ENCODE measurements at places on chromosomes 11 and 22. TPM values are rescaled to one million over a fixed set of nuclear protein-coding genes. Genes with fewer than 3 reads are reported as not detected.

DNA sequence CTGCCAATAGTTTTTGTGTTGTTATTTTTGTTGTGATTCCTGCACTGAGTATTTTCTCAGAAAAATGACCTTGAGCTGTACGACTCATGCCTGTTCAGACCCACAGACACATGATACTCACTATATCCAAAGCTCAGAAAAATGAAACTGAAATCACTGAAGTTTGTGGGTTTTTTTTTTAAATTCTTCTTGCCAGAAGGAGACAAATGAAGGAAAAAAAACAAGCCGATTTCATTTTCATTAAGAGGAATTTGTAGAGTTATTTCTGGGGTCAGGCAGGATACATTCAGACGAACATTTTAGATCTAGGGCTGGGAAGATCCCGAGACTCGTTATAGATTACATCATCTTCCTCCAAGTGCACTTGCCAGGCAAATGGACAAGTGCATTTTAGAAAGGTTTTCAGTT, 60.4 kb downstream of the BMAL1 start:
- DNase-seq = no peak

DNA sequence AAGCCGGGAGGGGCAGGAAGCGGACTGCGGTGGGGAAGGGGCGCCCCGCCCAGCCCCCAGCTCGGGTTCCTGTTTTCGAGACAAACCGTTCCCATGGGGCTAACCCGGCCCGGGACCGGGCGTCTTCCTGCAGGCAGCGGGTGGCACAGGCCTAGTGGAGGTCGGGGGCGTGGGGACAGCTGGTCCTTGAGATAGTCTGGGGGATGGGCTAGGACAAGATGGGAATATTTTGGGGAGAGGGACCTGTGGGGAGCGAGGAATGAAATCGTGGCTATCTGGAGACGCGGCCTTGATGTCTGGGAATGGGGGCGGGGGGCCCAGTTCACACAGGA, 1.2 kb upstream of the RASGRP2 start:
- peak; percentile 84 for DNase-seq

GRCh38 chr11:109762546-109762945, 330.6 kb upstream of the ZC3H12C start:
- no peak for DNase-seq

DNA sequence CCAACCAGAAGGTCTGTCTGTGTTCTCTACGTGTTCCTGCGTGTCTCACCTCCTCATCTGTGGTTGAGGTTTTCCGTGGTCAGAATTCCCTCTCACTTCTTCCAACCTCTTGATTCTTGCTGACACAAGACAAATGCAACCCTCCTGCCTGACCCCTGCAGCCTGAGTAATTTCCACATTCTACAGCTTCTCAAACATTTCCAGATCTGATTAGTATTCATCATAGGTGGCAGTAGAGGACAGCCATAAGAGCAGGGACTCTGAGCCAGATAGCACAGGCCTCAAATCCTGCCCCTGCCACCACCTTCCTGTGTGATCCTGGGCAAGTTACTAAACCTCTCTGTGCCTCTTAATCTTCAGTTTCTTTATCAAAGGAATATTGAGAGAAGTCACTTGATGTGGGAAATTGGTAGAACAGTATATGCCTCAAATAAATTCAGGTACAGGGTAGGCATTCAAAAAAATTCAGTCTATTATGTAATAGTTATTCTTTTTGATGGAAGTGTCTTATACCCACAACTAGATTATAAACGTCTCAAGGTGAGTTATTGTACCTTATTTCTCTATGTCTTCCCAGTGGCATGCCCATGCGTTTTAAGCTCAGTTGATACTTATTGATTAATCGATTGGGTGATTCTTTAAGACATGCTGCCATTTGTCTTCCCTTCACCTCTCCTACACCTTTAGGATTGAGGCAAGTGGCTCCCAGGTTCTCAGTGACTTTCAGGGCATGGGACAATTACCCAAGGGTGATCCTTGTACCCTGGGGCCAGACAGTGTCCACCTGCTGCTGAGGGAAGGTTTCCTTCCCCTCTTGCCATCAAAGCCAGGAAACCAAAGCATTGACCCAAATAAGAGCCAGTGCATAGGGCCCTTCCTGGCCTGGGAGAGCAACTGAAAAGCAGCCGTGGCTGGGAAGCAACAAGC, 19.6 kb downstream of the POU2AF1 start:
- no peak for DNase-seq

DNA sequence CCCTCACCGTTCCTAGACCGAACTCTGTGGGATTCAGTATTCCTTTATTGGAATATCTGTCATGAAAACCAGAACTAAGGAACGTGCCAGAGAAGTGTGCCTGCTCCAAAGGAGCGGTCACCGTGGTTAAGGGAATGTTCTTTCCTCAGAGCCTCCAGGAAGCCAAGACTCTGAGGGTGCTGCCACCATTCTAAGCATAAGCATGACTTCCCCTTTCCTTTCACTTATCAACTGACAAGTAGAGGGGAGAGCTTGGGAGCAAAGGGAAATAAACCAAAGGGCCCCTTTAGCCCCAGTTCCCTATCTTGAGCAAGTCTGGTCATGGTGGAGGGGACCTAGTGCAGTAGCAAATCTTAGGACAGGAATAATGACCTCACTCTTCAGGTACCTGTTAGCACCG, 26.8 kb downstream of the CTR9 start:
- no peak for DNase-seq

GRCh38 chr11:20159466-20160381, 551 bp downstream of the DBX1 start:
- DNase-seq = no peak

GRCh38 chr11:111792955-111793500, 26.8 kb upstream of the PPP2R1B start:
- no peak for DNase-seq

Gene KRTAP5-9
- total RNA-seq = not detected

Gene P2RX6
- total RNA-seq = 2.2 TPM

DNA sequence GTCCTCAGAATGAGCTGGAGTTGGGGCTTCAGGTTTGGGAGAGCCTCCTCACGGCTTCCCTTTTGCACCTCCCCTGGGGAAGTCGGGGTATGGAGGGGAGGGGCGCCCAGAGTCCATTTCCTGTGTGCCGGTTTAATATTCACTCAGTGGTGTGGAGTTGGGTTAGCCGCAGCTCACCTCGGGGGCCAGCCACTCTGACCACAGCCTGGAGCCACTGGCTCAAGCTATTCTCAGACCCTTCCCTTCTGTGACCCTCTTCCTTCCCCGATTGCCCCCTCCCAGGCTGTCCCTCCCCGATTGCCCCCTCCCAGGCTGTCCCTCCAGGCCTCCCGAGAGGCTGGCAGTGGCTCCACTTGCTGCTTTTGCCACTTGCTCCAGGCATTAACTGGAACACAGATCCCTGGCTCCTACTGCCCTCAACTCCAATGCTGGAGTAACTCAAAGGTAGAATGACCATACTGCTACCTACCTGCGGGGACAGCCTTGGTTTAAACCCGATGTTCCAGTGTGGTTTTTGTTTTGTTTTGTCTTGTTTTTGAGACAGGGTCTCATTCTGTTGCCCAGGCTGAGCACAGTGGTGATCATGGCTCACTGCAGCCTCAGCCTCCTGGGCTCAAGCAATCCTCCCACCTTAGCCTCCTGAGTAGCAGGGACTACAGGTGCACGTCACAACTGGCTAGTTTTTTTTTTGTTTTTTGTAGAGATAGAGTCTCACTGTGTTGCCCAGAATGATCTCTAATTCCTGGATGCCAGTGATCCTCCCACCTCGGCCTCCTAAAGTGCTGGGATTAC, 29.3 kb downstream of the RPUSD4 start:
- DNase-seq = no peak

GRCh38 chr11:75152090-75152489, 1.2 kb downstream of the SLCO2B1 start:
- no peak for DNase-seq

Gene TRMT112
- total RNA-seq = 101 TPM

Gene LDHAL6A
- total RNA-seq = not detected

Gene CKAP5
- 56.3 TPM for total RNA-seq

GRCh38 chr11:35313066-35313759, 106.1 kb downstream of the SLC1A2 start:
- DNase-seq = no peak

DNA sequence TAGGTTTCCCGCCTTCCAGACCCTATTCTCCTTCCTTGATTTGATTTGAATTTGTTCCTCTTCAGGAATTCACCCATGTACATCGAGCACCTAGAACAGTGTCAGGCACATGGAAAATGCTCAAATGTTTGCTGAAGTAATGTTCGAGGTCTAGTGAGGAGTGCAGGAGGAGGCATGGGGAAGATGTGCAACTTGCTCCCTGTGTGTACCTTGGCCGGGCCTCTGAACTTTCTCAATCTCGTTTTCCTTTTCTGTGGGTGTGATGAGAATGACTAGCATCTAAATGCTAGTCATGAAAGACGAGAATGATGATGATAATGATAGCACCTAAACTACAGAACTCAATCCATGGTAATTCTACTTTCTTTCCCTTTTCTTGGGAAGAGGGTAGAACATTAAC, 279.1 kb upstream of the PLET1 start:
- no peak for DNase-seq

DNA sequence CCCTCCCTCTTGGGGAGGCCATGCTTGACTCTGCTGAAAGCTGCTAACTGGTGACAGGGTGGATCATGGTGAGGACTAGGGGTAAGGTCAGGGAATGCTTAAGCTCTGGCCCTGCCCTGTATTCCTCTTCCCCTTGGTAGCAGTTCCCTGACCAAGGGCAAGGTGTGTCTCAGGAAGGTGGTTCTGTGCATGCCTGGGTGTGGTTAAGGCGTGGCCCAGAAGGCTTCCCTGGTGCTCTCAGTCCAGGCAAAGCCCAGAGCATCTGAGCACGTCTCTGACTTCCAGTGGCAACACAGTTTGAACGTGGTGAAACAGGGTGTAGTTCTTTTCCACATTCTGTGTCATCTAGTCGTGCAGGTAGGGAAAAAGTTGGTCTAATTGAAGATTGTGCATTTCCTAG, 53.1 kb upstream of the HORMAD2 start:
- DNase-seq = no peak

DNA sequence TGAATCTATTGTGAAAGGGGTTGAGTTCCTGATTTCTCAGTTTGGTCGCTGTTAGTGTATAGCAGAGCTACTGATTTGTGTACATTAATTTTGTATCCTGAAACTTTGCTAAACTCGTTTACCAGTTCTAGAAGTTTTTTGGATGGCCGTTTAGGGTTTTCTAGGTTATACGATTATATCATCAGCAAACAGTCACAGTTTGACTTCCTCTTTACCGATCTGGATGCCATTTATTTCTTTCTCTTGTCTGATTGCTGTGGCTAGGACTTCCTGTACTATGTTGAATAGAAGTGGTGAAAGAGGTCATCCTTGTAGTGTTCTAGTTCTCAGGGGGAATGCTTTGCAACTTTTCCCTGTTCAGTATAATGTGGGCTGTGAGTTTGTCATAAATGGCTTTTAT, 24.6 kb upstream of the OOSP4B start:
- DNase-seq = no peak

Gene SPI1
- 31.4 TPM for total RNA-seq

- no peak for DNase-seq
These were observed 1532.5 kb upstream of the RAG2 start for GRCh38 chr11:38130514-38130913.

DNA sequence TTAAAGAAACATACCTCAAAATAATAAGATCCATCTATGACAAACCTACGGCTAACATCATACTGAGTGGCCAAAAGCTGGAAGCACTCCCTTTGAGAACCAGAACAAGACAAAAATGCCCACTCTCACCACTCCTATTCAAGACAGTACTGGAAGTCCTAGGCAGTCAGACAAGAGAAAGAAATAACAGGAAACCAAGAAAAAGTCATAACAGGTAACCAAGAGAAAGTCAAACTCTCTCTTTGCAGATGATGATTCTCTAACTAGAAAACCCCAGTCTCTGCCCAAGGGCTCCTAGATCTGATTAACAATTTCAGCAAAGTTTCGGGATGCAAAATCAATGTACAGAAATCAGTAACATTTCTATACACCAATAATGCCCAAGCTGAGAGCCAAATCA, 35.6 kb downstream of the TMEM123 start:
- DNase-seq = no peak

DNA sequence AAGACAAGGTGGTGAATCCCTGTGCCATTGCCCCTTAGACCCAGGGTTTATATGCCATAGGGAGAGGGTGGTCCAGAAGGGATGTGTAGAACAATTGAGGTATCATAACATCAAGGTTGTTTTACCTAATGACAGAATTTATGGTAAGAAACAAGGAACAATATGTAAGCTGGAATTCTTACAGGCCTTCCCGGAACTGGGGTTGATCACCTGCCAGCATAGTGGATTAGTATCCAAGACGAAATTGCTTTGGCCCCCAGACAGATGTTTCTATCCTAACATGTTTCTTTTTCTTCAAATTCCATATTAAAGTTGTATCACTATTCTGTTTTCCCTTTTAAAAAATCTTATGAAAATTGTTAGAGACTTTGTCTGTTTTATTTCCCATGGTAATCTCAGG, 343.8 kb upstream of the ANO3 start:
- no peak for DNase-seq

DNA sequence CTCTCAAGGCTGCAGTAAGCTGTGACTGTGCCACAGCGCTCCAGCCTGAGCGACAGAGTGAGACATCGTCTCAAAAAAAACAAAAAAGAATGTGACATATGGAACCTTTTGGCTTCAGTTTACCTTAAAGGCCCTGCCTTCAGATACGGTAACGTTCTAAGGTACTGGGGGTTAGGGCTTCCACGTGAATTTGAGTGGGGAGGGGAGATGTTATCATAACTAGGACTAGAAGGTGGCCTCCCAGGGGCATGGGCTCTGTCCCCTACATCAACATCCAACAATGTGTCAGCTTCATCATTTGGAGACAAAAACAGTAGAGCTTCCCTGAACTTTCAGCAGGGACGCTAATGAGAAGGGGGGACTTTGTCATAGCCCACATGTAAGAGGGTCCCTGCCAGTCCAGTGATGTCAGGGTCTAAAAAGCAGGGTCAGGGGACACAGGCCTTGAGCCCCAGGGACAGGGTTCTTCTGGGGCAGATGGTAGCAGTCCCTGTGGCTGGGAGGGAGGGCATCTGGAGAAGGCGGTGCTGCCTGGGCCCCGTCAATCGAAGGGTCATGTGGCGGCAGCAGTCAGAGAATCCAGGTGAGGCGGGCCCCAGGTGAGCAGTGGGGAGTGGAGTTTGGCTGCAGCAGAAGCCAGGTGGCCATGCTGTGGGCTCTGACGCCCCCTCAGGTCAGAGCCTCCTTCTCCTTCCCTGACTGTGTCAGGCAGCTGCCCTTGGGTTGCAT, 79.8 kb downstream of the BCR start:
- DNase-seq = no peak

Gene RAB36
- total RNA-seq = 1.0 TPM

Gene FJX1
- total RNA-seq = 1.1 TPM

GRCh38 chr22:19997561-19998231, 18.9 kb downstream of the ARVCF start:
- DNase-seq = no peak

DNA sequence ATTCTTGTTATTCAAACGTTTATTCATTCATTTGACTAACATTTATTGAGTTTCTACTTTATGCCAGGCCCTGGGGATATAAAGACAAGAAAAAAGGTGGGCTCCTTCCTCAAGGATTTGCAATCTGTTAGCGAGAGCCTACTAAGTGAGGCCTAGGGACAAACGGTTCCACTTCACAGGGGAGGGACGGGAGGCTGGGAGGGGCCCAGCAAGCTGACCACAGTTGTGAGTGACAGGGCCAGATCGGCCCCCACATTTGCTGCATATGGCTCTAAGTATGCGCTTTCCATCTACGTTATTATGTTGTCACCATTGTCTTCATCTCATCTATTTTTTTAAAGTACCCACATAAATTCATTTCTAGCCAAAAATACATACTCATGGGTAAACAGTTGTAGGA, 271.1 kb downstream of the BUD13 start:
- DNase-seq = no peak

Gene RASL10A
- total RNA-seq = 1.0 TPM

GRCh38 chr11:69131644-69132300, 24.0 kb upstream of the SMIM38 start:
- DNase-seq = peak; percentile 67

Gene SMTNL1
- not detected for total RNA-seq
